Psoas muscle (tissue), 8 donors: ENCODE measurements at places on chromosomes 12 and 14. TPM values are rescaled to one million over a fixed set of nuclear protein-coding genes. Genes with fewer than 3 reads are reported as not detected.

The FCF1 gene
- 33.3 TPM for polyA plus RNA-seq

The BCL2L2 gene
- 12.1 TPM for polyA plus RNA-seq

The B4GALNT3 gene
- polyA plus RNA-seq, result 0.21 TPM

The KRT3 gene
- polyA plus RNA-seq, result not detected

The RPGRIP1 gene
- 0.04 TPM for polyA plus RNA-seq

The DUSP6 gene
- polyA plus RNA-seq, result 7.1 TPM
